ENCODE measurements at places on chromosomes 2 and 18.

GRCh38 chr2:43426305-43427031 lies 169.4 kb downstream of the THADA start:
- peak; percentile 63 for DNase-seq

- DNase-seq, result no peak
Observed at GRCh38 chr2:137420744-137421143, 543.5 kb upstream of the HNMT start.

- no peak for DNase-seq
Observed at GRCh38 chr2:238817891-238818290, 30.0 kb upstream of the TWIST2 start.

- DNase-seq, result no peak
Observed at GRCh38 chr2:200174433-200175216, 131.9 kb upstream of the SPATS2L start.

DNA sequence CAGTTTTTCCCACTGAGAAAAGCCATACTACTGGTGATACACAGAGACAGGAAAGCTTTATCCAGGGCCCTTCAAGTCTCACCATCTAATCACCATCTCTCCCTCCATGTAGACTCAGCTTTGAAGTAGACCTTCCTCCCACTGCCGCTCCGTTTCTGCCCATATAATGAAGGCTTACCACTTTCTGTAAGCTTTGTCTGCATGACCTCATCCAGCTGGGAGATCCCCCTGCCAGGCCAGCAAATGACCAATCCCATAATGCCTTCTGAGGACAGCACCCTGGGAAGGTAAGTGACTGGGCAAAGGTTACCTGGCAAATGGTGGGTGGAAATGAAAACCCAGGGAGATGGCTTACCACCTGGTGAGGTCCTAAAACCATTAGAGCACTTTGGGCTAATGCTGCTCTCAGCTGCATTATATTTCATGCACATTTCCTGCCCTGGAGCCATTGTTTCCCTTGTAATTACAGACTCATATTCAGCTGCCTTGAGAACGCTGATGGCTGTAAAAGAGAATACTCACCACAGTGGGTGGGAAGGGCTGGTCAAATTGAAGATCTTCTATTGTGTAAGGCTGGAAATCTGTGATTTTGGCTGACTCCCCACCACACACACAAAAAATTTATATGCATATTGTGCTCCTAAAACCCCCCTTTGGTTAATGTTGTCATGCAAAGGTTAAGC lies 350.7 kb upstream of the SYT4 start:
- DNase-seq, result no peak

- no peak for DNase-seq
Observed at GRCh38 chr2:191923652-191923997, 76.7 kb upstream of the CAVIN2 start.

DNA sequence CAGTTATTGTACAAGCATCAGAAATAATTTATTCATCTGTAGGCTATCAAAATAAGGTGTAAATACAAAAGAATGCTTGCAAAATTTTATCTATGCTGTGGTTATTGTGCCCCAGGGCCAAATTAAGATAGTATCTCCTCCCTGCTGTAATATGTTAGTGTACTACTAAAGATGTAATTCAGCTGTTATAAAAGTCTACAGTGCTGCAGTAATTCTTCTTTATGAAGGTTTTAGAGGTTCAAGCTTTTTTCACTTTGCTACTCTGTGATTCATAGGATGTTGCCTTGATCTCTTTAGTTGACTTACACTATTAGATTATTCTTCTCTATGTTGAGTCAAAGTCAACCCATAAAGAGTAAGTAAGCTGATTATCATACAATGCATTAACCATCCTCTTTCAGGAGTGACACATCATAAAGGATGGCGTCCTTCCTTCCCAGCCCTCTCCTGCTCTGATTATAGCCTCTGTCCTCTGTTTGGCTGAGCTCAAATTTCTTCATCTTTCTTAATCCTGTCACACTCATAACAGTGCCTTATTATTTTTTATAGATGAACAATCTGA lies 29.3 kb upstream of the DYNAP start:
- DNase-seq, result no peak

DNA sequence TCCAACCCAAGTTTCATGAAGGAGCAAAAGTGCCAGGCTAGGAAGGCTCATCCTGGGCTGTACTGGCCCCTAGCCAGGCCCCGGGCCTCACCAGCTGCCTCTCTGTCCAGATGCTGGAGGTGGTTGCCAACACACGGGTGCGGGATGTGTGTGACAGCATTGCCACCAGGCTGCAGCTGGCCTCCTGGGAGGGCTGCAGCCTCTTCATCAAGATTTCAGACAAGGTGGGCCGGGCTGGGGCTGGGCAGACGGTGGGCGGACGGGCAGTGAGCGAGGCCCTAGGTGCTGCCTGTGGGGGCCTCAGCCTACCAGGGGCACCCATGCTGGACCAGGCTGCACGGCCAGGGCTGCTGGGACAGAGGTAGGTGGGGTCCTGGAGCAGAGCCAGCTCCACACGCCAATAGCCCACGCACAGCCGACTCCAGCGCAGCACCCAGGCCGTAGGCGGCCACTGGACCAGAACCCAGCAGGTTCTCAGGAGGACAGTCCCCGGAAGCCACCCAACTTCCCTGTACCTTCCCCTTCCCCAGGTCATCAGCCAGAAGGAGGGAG lies 11.8 kb upstream of the GPR17 start:
- DNase-seq, result no peak

- no peak for DNase-seq
Observed at GRCh38 chr2:67783026-67783425, 279.8 kb downstream of the C1D start.

GRCh38 chr2:240507060-240507777 lies 50.6 kb downstream of the ANKMY1 start:
- DNase-seq, result no peak

DNA sequence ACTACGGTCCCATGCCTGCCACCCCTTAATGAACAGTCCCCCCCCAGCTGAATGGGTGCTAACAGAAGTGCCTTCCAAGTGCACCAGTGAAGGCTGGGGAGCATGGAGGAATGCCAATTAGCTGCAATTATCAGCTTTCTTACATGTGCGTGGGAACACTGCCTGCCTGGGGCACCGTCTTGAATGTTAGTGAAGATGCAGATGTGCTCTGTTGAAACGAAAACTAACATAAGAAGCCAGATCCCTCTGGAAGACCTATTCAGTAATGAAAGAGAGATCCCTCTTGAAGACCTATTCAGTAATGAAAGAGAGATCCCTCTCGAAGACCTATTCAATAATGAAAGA lies 154.5 kb downstream of the CLIP4 start:
- no peak for DNase-seq

GRCh38 chr2:203427061-203427460 lies 98.9 kb downstream of the ABI2 start:
- no peak for DNase-seq

GRCh38 chr2:127108090-127108523 lies 1.2 kb upstream of the BIN1 start:
- no peak for DNase-seq

DNA sequence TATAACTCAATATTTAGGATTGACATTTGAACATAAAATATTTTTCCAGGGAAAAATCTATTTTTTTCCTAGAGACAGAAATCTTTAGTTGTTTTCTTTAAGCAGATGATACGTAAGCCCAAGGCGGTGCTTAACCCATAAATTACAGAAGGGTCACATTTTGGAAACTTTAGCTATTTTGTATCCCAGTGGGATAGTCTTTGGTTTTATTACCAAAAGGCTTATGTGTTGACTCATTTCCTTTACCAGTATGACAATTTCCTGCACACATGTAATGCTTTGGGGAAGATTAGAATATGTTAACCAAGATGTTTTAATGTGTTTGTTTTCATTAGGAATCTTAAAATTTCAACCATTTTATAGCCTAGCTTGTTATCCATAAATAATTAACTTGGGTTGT lies 24.8 kb downstream of the DYNC1I2 start:
- no peak for DNase-seq

- no peak for DNase-seq
Observed at GRCh38 chr2:15334644-15335326, 226.3 kb downstream of the NBAS start.

DNA sequence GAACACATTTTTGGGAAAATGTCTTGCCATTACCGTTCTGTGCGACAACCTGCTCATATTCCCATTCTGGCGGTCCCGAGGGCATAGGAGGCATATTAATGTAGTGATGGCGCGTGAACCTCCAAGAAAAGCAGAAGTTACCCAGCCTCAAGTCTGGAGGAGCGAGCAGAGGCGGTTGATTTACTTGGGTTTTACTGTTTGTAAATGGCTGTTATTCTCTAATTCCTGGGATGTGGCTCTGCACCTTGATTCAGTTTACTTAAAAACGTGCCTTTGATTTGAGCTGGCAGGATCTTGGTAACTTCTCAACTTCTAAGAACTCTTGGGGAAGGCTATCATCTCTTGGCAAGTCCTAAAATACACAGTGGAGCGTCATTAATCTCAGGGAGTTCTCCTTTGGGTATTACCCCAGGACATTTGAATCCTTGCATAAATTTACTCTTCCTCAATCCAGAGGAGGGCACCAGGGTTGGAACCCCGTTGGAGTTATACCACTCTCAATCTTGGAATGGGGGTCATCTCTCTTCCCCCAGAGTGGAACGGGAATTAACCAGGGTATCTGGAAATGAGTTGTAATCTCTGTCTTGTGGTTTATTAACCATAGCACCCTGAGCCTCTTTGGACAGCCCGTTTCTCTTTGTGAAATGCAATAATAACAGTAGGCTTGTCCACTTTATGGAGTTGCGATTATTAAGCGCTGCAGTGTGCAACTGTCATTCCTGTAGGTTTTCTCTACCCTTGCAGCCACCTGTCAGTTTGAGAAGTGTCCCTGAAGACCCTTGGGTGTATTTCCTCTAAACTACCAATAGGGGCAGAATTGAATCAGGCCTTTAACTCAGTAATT lies 2.1 kb downstream of the HK2 start:
- DNase-seq, result no peak

Measured in activated gamma-delta T cell treated with Interleukin-2 at 50 U/mL for 16 hours (primary cell).